Pulmonary artery endothelial cell (primary cell): ENCODE measurements at places on chromosomes 11 and 22.

- DNase-seq: no peak
Measured at GRCh38 chr11:124096364-124096763, 18.9 kb upstream of the VWA5A start.

DNA sequence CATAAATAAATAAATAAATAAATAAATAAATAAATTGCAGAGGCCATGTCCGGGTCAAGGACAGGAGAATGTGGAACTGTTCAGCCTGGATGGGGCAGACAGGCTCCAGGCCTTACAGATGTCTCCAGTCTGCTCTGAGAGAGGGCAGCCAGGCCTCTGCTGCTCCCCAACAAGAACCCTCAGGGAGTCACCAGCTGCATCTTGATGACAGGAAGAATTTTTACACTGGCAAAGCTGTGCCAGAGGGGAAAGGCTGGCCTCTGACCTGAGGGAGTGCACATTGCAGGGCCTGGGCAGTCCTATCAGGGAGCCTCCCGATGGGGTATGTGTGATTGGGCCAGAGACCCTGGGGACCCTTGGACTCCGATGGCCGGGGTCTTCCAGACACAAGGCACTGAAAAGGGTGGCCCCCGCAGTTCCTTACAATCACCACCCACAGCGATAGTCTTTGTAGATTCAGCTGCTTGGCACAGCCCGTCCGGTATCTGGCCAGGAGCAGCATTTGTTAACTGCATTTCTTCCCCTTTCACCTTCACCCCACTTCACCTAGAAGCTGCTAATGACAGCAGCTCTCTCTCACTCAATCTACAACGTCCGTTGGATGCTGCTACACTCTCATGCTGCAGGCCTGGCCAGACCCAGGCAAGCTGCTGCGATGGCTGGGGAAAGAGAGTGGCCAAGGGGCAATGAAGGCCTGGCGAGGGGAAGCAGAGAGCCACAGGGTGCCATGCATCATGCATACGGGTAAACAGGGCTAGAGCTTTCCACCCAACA, 8.1 kb downstream of the MOGAT2 start:
- no peak for DNase-seq

- no peak for DNase-seq
Measured at GRCh38 chr11:720017-720641, 14.1 kb downstream of the EPS8L2 start.

DNA sequence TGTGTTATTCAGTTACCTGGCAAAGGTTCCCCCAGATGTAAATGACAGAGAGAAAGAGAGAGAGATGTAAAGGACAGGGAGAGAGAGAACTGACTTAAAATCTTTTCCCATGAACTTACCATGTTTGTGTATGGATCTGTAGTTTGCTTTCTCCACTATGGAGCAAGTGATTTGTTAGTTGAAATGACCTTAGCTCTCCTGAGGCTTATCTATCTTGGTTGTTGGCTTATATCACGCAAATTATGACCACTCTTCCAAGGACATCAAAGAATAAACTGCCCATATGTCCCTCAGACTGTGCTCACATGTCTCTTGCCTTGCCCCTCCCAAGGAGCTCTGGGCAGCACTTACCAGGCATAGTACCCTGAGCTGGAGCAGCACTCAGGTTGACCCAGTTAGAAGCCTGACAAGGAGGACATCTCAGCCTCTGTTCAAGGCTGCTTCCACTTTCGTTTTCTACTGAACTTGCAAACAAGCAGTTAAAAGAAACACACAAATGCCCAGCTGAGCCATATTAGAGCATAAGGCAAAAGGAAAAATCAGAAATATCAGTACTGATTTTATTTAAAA, 95.3 kb upstream of the RCN1 start:
- no peak for DNase-seq

- no peak for DNase-seq
Measured at GRCh38 chr11:74739546-74740270, 8.5 kb upstream of the CHRDL2 start.

GRCh38 chr11:111185266-111185665, 60.3 kb upstream of the POU2AF2 start:
- DNase-seq: no peak

DNA sequence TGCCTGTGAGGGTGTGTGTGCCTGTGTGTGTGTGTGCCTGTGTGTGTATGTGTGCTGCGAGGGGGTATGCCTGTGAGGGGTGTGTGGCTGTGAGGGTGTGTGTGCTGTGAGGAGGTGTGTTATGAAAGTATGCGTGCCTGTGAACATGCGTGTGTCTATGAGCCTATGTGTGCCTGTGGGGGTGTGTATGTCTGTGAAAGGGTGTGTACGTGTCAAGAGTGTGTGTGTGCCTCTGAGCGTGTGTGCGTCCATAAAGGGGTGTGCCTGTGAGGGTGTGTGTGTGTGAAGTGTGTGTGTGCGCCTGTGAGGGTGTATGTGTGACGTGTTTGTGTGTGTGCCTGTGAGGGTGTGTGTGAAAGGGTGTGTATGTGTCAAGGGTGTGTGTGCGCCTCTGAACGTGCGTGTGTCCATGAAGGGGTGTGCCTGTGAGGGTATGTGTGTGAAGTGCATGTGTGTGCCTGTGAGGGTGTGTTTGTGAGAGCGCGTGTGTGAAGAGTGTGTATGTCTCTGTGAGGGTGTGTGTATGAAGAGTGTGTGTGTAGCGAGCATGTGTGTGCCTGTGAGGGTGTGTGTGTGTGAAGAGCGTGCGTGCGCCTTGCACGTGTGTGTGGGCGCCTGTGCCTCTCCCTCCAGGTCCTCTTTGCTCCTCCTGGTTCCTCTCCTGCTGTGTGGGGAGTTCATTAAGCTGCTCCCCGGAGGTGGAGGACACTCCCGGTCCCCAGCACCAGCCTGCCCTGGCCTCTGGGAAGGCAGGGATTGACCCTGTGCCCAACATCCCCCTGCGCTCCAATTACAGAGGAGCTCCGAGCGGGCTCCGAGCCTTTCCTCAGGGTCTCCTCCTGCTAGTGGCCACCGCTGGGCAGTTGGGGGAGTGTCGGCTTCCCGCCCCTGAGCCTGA, 53.3 kb downstream of the CACNA1I start:
- no peak for DNase-seq

- DNase-seq: no peak
Measured at GRCh38 chr11:2929950-2930703, 907 bp upstream of the PHLDA2 start.

GRCh38 chr11:42066113-42066512, 606.7 kb upstream of the LRRC4C start:
- no peak for DNase-seq

DNA sequence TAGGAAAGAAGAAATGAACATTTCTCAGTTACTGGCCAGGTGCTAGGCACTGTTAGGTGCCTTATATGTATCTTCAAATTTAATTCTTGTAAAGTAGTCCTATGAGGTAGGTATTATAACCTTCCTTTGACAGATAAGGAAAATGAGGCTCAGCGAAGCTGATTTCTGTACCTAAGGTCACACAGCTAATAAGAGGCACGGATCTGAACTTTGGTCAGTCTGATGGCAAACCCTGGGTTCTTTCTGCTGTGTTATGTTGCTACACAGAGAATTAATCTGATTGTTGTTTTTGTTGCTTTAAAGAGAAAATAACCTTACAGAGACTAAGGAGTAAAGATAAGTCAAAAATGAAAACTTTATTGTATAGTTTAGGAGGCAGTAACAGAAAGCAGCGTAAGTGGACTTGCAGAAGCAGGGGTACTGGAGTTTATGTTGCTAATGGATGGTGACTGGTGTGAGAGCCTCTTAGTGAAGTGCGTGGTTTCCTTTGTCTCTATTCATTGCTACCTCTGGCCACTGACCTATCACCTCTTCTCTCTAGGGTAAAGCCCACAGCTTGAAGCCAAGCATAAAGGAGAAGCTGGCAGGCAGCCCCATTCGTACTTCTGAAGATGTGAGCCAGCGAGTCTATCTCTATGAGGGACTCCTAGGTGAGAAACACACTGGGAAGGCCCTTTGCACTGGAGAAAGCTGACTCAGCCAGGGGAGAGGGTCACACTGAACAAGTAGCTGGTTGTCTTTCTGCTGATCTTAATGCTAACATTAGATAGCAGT, 38.3 kb downstream of the MADD start:
- DNase-seq: no peak

DNA sequence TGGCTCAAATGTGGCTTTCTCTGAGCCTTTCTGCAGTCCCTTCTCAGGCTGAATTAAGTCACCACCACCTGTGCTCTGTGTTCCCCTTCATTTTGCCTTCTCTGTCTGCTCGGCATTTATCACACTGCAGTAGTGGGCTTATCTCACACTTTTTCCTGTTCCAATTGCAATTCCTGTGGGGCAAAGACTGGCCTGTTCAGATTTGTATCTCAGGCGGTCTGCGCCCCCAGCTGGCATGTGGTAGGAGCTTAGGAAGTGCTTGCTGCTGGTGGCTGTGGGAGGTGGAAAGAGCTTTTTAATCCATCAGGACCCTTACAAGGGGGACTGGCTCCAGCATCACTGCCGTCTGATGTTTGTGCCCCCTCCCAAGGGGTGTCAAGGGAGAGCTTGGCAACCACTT, 21.2 kb downstream of the BMAL1 start:
- DNase-seq: no peak

- peak; percentile 15 for DNase-seq
Measured at GRCh38 chr11:61509043-61510029, 787 bp downstream of the LRRC10B start.

GRCh38 chr22:20553947-20554741, 46.7 kb downstream of the MED15 start:
- no peak for DNase-seq

DNA sequence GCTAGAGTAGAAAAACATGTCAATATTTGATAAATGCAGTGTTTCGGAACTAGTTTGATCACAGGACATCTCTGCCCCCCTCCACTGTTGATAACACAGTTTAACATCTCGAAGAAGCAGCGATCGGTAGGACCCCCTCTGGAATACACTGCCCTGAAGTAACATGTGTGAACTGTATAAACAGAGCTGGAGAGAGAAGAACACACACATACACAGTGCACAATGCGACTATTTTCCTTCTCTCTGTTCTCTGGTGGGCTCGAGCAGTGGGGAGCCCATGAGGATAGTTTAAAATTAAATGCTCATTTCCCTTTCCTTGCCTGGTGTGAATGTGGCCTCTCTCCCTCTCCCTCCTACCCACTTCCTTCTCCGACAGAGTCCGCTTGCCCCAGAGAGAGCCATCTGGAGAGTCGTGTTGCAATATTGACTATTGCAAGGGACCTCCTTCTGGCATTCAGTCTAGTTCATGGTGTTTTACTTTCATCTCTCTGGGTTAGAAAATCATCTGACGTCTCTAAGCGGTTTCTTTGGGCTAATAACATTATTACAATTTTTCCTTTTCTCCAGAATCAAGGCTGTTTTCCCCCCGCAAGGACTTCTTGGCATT, 51.6 kb upstream of the BARX2 start:
- DNase-seq: no peak

DNA sequence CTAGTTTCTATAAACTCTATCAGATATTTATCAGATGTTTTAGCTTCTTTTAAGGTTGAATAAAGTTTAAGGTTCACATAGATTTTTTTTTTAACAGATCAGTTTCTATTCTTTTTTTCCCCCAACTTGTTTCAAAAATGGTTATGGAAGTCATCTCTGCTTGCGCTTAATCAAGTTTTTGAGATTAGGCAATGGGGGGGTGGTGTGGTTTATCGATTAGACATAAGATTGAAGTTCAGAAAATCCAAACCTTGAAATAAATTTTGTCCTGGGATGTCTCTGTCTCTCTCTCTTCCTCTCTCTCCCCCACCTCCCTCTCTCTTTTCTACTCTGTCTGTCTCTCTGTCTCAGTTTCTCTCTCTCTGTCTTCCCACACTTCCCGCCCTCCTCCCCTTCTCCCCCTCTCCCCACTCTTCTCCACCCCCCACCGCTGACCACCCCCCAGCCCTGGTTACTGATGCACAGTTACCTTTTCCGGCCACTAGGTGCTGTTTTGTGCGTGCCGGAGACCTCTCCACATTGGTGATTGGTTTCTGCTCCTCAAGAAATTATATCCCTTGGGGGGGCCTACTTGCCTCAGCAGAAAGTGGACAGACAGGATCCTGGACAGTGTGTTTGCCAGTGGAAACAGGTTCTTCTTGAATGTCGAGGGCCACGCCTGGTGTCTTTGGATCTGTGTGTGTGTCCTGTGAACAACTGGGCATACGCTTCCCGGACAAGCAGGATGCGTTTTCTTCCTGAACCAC, 29.7 kb upstream of the ANO1 start:
- no peak for DNase-seq

- DNase-seq: no peak
Measured at GRCh38 chr11:103488031-103488461, 378.8 kb downstream of the DYNC2H1 start.

DNA sequence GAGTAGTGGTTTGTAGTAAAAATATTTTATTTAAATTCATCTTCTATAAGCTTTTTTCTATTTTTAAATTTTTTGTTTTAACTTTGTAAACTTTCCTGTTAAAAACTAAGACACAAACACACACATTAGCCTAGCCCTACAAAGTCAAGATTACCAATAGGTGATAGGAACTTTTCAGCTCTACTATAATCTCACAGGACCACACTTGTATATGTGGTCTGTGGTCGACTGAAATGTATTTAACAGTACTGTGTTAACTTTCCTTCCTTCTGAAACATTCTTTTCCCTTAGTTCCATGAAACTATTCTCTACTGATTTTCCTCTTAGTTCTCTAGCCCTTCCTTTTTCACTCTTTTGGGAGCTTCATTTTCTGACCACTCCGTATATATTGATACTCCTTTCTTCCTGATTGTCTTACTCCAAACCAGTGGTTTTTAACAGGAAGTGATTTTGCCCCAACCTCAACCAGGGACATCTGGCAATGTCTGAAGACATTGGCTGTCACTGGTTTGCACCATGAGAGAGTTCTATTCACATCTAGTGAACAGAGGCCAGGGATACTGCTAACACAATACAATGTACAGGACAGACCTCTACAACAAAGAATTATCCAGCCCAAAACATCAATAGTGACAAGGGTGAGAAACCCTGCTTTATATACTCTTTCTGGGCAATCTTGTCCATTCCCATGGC, 8.8 kb downstream of the ZW10 start:
- DNase-seq: no peak

DNA sequence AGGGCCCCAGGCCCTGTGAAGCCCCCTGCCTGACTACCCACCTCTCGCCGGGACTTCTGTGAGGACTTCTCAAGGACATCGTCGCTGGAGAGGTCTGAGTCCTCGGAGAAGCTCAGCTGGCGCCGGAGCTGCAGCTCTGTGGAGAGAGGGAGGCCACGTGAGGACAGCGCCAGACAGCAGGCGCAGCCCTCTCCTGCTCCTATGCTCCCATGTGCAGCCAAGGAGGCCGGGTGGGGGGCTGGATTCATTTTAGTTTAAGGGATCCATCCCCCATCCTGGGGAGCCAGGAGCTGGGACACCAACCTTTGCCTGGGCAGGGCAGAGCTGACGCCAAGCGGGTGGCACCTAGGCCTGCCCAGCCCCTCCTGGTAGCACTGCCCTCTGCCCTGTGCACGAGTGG, 42.4 kb upstream of the BID start:
- DNase-seq: no peak

DNA sequence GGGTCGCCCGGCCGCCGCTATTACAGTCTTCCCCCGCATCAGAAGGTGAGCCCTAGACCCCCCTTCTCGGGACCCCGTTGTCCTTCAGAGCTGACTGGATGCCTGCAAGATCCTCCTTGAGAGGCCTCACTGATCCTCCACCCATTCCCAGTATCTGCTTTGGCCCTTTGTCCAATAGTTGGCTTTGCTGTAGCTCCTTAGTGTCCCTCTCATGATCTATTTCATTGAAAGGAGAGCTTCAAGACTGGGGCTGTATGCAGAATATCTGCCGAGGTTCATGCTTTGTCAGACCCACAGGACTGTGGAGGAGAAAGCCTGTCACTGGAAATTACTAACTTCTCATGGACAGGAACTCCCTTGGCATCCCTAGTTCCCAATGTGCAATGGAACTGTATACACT, 499 bp downstream of the DLAT start:
- no peak for DNase-seq

- no peak for DNase-seq
Measured at GRCh38 chr11:96037405-96037949, 113.6 kb upstream of the MTMR2 start.
